Stimulated activated CD8-positive, alpha-beta memory T cell treated with anti-CD3 and anti-CD28 coated beads, Interleukin-12 subunit alpha, Interleukin-12 subunit beta, amount 100 ng/mL, for 4 hours (primary cell): ENCODE measurements at places on chromosomes 3 and 15.

DNA sequence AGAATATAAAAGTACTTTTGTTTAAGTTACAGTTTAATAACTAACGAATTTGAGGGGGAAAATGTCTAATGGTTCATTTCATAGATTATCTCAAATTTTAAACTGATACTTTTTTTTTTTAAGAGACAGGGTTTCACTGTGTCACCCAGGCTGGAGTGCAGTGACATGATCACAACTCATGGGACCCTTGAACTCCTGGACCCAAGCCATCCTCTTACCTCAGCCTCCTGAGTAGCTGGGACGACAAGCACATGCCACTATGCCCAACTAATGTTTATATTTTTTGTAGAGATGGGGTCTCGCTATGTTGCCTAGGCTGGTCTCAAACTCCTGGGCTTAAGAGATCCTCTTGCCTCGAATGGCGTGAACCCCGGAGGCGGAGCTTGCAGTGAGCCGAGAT, 16.5 kb downstream of the LRRC58 start:
- no peak for DNase-seq

DNA sequence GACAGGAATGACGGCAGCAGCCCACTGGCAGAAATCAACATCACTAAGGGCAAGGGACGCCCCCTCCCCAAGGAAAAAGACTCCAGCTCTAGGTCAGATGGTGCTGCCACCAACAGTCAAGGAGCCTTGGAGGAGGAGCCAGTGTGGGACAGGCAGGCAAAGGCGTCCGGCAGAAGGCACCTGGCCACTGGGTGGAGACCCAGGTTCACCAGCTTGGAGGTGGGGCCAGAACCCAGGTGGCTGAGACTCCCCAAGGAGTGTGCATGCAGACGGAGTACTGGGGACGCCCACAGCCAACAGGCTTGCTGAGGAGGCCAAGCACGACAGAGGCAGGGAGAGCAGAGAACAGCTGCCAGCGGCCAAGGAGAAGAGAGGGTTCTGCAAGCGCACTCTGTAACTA, 35.2 kb downstream of the PTPN23 start:
- no peak for DNase-seq

- DNase-seq, result no peak
Measured at GRCh38 chr15:50280271-50280670, 14.7 kb upstream of the HDC start.

DNA sequence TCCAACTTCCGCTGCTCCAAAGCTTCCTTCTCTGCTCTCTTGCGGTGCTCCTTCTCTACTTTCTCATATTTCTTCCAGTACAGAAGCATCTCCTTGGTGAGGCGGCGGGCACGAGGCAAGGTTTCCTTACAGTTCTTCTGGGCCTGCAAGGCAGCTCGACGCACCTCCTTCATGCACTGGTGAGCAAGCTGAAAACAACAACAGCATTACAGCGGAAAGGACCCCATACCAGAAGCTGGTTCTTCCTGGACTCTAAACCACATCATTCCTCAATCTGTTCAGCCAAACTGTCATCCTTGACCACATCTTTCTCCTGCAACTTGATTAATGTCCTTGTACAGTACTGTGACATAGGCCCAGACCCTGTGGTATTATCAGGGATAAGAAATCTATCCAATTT, 36.4 kb downstream of the INO80 start:
- DNase-seq, result no peak

DNA sequence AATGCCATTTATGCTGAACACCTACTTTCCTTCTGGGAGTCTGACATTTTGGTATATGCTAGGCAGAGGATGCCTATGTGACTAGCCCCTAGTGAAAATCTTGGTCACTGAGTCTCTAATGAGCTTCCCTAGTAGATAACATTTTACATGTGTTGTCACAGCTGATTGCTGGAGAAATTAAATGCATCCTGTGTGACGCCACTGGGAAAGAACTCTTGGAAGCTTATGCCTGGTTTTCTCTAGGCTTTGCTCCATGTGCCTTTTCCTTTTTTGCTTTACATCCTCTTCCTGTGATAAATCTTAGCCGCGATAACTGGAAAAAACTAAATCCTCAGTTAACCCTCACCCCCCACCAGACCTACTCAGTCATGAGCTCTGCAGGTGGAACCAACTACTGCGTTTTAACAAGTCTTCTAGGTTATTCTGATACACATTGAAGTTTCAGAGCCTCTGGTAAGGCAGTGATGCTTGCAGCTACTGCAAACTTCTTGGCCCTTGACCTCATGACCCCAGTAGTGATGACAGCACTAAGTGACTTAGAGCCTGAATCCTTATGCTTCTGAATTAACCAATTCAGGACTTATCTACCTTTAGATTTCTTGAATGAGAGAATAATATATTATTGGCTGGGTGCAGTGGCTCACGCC, 292.4 kb upstream of the SOX14 start:
- DNase-seq, result no peak

DNA sequence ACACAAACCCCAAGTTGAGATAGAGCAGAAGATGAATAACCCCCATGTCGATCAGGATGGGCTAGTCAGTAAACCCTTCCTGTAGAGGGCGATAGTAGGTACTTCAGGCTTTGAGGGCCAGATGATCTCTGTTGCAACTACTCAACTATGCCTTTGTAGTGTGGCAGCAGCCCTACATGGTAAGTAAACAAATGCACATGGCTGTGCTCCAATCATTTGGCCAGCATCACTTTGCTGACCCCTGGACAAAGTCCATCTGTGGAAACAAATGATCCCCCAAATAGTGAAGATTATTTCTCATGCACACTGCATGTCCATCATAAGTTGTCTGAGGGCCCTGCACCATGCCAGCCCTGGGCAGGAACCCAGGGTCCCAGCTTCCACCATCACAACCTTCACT, 402.2 kb upstream of the PROK2 start:
- no peak for DNase-seq

DNA sequence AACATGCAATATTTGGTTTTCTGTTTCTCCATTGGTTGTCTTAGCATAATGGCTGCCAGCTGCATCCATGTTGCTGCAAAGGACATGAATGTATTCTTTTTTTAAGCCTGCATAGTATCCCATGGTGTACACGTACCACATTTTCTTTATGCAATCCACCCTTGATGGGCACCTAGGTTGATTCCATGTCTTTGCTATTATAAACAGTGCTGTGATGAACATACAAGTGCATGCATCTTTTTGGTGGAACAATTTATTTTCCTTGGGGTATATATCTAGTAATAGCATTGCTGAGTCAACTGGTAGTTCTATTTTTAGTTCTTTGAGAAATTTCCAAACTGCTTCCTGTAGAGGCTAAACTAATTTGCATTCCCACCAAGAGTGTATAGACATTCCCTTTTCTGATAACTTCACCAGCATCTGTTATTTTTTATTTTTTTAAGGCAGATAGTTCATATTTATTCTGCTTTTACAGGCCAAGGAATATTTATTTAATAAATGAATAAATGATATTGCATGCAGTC, 62.4 kb upstream of the NPHP3 start:
- DNase-seq, result no peak

- no peak for DNase-seq
Measured at GRCh38 chr3:160629491-160629890, 47.5 kb upstream of the ARL14 start.

- DNase-seq, result no peak
Measured at GRCh38 chr3:185176750-185177359, 24.0 kb upstream of the C3orf70 start.

DNA sequence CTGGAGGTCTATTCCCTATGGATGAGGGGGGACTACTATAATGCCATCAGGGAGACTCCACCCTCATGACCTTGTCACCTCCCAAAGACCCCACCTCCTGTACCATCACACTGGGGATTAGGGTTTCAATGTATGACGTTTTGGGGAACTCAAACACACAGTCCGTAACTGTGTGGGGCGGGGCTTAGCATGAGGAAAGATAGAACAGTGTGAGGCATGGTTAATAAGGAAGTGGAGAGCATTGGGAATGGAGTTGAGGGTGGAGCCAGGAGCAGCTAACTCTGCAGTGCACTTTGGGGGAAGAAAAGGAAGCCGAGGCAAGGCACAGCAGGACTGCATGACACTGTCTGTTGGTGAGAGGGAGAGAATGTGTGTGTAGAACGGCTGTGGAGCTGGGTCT, 90.9 kb upstream of the AGBL1 start:
- no peak for DNase-seq

- DNase-seq, result no peak
Measured at GRCh38 chr15:83682476-83683088, 28.7 kb downstream of the ADAMTSL3 start.

GRCh38 chr15:71914092-71914491, 103.7 kb downstream of the NR2E3 start:
- no peak for DNase-seq

GRCh38 chr3:27533261-27533607, 49.0 kb upstream of the SLC4A7 start:
- no peak for DNase-seq

- no peak for DNase-seq
Measured at GRCh38 chr3:161153480-161153879, 48.3 kb upstream of the B3GALNT1 start.

DNA sequence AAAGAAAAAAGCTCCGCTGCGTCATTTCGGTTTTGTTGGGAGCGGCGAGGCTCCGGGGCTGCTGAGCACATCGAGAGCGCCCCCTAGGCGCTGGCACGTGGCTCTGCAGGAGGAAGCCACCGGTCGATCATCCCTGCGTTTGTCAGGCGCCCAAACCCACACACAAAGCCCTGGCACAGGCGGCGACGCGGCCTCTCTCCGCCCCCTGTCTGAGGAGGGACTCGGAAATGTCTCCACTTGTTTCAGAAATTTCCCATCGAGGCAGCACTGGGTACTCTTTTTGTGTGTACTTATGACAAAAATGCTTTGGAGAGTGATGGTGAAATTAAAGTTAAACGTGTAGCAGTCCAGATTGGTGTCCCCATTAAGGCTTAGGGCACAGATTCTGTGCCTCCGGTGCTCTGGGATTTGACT, 407.3 kb upstream of the ONECUT1 start:
- no peak for DNase-seq

- no peak for DNase-seq
Measured at GRCh38 chr3:158685159-158685558, 12.7 kb upstream of the LXN start.

DNA sequence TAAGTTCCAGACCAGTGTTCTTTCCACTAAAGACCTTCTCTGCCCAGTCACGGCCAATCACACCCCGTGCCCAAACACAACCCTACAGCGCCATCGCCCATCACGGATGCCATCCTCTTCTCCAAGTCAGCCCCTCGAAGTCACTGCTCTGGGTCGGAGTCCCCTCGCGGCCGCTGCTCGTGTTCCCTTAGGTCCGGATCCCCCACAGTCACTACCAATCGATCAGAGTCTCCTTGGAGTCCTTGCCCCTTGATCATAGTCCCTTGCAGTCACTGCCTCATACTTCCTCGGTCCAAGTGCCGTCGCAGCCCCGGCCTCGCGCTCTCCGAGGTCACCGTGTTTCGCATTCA, 461 bp downstream of the PCYT1A start:
- DNase-seq, result no peak

DNA sequence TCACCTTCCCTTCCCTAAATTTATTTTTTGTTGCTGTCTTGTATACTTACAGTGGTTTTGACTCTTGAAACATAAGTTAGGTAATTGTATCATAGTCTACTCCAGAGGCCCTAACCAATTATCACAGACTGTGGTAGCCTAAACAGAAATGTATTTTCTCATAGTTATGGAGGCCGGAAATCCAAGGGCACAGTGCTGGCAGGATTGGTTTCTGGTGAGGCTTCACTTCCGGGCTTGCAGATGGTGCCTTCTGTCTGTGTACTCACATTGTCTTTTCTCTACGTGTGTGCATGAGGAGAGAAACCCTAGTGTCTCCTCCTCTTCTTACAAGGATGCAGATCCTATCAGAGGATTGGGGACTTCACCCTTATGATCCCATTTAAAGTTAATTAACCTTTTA, 290.2 kb upstream of the KCNMB2 start:
- DNase-seq, result no peak

DNA sequence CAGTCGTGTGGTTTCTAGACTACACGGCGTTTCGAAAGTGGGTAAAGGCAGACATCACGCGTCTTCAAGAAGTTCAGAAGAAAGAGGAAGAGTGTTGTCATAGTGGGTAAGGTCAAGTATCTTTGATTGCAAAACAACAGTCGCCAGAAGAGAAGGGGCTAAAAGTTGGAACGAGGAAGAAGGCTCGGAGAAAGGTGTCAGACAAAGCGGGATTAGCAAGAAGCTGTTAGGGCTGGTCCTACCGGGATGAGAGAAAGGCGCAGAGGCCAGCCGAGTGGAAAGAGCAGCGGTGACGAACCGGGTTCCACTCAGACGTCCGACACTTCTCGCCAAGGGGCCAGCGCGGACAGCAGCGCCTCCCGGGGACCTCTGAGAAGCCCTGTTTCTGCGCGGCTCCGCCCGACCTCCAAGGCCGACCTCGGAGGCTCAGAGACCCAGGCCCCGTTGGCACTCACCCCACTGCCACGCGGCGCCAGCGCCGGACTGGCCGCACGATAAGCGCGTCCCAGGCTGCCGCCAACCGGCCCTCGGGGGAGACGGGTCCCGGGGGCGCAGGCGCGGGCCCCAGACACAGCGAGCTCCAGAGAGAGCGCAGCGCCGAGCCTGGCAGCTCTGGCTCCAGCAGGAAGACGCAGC, 436 bp downstream of the ADPGK start:
- DNase-seq, result no peak

GRCh38 chr3:11195721-11196332, 41.5 kb downstream of the HRH1 start:
- DNase-seq, result no peak

- DNase-seq, result no peak
Measured at GRCh38 chr15:78351539-78351938, 11.4 kb downstream of the CRABP1 start.

GRCh38 chr15:58704155-58704865, 45.2 kb downstream of the ADAM10 start:
- DNase-seq, result no peak

GRCh38 chr15:69074001-69074842, 59.7 kb downstream of the NOX5 start:
- DNase-seq, result no peak

GRCh38 chr3:124516333-124516732, 213.9 kb upstream of the UMPS start:
- DNase-seq, result no peak

GRCh38 chr3:149415484-149415883, 38.0 kb upstream of the TM4SF1 start:
- no peak for DNase-seq

DNA sequence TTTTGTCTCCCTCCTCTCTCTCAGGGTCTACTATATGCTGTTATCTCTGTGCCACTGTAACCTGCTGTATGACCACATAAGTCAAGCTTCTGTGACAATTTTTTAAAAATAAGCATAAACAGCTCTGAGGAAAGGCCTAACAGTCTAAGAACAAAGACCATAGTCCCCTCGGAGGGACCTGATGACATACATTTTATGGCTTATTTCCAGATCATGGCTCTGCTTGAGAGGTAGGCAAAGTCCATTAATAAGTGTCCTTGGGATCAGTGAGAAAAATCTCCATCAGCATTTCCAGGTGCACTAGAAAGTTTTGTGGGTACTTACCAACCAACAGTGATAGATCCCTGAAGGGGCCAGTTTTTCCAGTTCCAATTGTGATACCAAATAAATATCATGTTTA, 123.8 kb downstream of the TNIK start:
- DNase-seq, result no peak

DNA sequence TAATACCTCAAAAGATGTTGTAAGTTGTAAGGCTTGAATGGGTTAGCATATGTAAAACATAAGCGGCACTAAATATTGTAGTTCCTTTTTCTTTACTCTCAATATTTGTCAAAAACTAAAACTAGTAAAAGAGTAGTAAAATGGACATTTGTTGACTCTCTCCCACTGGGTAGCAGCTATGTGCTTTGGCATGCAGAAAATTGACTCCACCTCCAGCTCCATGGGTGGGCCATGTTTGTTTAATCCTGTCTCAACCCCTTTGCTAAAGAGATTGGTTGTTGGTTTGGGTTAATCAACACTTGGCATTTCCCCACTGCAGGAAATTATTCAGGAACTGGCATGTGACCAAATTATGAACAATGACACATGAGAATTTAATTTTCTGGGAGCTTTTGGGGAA, 114.8 kb downstream of the EOMES start:
- no peak for DNase-seq
